ENCODE measurements at places on chromosomes 12 and 14.

DNA sequence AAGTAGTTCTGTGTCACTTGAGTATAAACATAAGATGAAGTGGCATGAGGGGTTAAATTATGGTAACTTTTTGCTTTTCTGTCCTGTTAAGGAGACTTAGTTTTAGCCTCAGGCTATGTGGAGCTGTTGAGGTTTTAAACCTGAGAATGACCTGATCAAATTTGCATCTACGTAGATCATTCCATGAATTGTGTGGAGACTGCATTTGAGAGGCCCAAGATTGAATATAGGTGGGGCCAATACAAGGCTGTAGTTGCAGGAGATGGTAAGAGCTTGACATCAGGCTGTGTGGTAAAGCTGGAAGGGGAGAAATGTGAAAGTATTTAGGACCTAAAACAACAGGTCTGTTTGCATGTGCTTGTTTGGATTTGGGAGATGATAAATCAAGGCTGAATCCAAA lies 249.5 kb downstream of the SLC16A7 start:
- DNase-seq = no peak

- no peak for DNase-seq
Observed at GRCh38 chr12:5510251-5510805, 78.4 kb downstream of the NTF3 start.

DNA sequence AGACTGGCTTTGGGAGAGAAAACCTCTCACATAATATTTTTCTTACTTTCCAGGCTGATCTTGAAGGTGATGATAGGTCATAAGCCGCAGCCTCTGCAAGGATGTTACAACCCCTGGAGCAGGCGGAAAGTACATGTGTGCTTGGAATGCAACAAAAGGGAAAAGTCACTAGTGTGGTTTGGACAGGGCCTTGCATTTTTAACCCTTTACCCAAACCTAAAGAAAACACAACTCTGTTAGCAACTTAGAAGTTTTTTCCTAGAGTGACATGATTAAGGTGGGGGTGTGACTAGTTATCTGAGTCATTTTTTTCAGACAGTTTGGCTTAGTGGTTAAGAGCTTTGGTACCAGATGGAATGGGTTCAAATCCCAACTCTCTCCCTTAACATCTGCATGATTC lies 97.0 kb downstream of the TMEM30B start:
- no peak for DNase-seq

- no peak for DNase-seq
Observed at GRCh38 chr14:105049753-105050550, 15.3 kb downstream of the GPR132 start.

- DNase-seq = no peak
Observed at GRCh38 chr14:100470523-100470897, 116.7 kb downstream of the BEGAIN start.

DNA sequence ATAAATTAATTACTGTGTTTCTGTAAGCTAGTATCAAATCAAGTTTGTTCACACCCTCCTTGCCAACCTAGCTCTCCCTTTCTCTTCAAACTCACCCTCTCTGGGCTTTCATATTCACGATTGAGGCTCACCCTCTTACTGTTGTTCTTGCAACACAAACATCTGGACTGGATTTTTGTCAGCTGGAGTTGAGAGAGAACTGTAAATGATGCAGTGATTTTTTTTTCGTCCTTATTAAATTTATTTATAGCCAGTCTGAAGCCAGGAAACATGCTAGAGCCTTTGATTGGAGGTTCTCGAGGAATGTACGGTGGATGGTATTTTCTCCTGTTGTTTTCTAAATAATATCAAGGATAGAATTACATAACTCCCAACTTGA lies 485.1 kb downstream of the ZFP36L1 start:
- no peak for DNase-seq

- no peak for DNase-seq
Observed at GRCh38 chr14:77066578-77067172, 31.4 kb upstream of the CIPC start.

- no peak for DNase-seq
Observed at GRCh38 chr14:71414631-71415403, 507.6 kb downstream of the PCNX1 start.

DNA sequence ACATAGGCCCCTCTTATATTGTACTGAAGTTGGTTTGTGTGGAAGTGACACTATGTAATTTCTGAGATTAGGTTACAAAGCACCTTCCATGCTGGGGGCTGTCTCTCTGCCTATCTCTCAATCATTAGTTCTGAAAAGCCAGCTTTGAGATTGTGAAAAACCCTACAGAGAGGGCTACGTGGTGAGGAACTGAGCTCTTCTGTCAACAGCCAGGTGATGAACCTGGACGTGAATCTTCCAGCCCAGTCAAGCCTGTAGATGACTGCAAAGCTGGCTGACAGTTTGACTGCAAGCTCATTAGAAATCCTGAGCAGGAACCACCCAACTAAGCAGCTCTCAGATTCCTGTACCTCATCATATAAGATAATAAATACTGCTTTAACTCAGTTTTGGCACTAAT lies 36.3 kb upstream of the BBS10 start:
- no peak for DNase-seq

DNA sequence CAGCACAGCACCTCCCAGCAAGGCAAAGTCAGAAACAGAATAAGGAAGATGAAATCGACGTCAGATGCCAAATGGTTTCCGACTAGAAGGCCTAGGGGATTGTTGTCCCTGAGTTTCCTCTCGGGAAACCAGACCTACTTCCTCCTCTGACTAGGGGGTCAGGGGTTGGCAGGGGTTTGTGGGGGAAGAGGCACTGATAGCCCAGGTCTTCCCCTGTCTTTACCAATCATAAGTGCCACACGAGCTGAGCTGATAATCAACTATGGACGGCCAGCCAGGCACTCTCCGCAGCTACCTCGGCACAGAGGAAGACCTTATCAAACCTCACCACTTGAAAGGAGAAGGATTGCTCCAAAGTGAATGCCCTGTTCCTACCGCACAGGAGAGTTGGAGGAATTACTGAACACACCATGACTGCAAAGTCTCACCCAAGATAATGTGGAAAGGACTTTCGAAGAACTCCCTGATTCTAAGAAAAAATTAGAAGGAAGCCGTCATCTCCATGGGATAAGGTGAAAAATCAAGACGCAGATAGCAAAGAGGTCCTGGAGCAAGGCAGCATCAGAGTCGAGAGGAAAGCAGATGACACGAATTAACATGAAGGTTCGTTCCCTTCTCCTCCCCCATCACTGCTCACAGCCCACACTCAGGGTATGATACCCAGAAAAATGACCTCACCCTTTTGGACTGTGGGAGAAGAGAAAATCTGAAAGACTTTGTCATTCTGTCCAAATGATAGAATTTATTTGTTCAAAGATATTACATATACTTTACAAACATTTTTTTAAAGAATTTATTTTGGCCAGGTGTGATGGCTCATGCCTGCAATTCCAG lies 77.7 kb upstream of the MED13L start:
- no peak for DNase-seq

GRCh38 chr12:22284871-22285270 lies 49.6 kb downstream of the ST8SIA1 start:
- no peak for DNase-seq

DNA sequence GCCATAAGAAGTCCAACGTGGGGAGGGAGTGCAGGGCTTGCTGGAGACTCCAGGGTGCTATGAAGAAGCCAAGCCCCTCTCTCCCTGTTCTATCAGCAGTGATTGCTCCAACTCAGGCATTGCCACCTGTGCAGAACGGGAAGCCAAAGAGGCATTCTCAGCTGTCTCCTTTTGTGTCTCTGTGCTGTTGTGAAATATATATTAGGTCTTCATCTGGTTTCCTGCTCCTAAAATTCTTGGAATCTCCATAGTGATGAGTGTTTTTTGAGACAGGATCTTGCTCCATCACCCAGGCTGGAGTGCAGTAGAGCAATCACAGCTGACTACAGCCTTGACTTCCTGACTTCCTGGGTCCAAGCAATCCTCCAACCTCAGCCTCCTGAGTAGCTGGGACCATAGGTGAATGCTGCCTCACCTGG lies 51.2 kb upstream of the AEBP2 start:
- no peak for DNase-seq

- peak; percentile 72 for DNase-seq
Observed at GRCh38 chr14:93115821-93116675, at the start of gene ITPK1. Gene ITPK1, minus strand, starts transcription at chr14:93115925. Its CDS starts 762 bp downstream, at chr14:93115163.

DNA sequence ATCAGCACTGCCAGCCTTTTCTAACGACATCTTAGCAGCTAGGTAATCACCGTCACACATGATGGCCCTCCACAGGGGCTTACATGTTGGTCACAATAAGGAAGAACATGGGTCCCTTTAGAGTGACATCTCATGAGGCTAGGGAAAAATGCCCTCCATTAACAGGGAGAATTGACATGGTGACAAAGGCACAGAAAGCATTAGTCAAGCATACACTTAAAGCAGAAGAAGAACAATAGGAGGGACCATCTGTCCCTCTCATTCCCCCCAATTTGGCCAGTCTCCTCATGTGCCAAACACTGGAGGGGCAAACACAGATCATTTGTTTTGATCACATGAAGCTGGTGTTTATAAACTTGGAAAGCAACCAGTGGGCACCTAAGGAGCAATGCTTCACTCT lies 78.0 kb downstream of the GRIP1 start:
- DNase-seq = no peak

GRCh38 chr14:75205591-75205990 lies 29.2 kb upstream of the TMED10 start:
- no peak for DNase-seq

DNA sequence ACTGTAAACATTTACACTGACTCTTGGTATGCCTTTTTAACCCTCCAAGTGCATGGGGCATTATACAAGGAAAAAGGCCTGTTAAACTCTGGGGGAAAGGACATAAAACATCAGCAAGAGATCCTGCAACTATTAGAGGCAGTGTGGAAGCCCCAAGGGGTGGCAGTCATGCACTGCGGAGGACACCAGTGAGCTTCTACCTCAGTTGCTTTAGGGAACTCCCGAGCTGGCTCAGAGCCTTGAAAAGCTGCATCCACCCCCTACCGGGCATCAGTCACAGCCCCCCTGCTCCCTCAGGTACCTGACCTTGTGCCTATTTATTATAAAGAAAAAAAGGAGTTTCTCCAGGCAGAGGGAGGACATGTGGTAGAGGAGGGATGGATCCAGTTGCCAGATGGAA lies 695.6 kb upstream of the LMO3 start:
- DNase-seq = no peak

- no peak for DNase-seq
Observed at GRCh38 chr12:98317939-98318899, 197.2 kb upstream of the TMPO start.

DNA sequence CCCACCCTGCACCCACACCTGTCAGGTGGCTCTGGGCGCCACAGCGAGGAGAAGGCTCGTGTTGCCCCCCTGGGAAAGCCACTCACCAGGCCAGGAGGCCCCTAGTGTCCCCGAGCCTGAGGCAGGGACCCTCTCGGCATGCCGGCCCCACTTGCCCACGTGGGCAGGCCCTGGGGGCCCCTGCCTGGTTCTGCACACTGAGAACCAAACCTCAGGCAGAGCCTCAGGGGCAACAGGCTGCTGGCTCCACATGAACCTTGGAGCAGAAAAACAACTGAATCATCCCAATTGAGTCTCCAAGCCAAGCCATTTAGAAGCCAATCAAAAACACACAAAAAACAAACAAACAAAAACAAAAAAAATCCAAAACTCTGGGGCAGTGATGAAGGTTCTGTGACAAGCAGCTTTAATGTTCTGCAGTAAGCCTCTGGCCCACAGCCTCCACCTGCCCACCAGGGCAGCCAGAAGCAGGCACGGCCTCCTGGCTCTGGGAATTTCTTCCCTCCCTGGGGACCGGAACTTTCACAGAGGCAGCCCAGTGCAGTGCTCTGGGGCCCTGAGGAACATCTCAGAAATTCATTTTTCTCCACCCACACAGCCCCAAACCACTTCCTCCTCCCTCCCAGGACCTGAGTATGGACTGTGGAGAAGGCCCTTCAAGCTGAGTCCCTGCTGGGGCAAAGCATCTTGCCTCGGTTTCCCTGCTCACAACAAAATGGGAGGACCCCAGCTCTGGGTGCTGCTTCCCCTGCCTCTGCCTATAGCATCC lies 90.2 kb downstream of the CHGA start:
- DNase-seq = no peak

- no peak for DNase-seq
Observed at GRCh38 chr12:113796852-113797534, 169.1 kb downstream of the RBM19 start.

All from stimulated activated CD8-positive, alpha-beta memory T cell treated with anti-CD3 and anti-CD28 coated beads, Interleukin-4, amount 100 ng/mL, for 48 hours (primary cell).